RWPE2 (cell line): ENCODE measurements at places on chromosomes 1 and 21.

GRCh38 chr1:94949681-94950661 is 23.1 kb upstream of the CNN3 start:
- no peak for DNase-seq

- peak; percentile 18 for DNase-seq
Measured at GRCh38 chr1:109771712-109772657, 8.3 kb upstream of the EPS8L3 start.

DNA sequence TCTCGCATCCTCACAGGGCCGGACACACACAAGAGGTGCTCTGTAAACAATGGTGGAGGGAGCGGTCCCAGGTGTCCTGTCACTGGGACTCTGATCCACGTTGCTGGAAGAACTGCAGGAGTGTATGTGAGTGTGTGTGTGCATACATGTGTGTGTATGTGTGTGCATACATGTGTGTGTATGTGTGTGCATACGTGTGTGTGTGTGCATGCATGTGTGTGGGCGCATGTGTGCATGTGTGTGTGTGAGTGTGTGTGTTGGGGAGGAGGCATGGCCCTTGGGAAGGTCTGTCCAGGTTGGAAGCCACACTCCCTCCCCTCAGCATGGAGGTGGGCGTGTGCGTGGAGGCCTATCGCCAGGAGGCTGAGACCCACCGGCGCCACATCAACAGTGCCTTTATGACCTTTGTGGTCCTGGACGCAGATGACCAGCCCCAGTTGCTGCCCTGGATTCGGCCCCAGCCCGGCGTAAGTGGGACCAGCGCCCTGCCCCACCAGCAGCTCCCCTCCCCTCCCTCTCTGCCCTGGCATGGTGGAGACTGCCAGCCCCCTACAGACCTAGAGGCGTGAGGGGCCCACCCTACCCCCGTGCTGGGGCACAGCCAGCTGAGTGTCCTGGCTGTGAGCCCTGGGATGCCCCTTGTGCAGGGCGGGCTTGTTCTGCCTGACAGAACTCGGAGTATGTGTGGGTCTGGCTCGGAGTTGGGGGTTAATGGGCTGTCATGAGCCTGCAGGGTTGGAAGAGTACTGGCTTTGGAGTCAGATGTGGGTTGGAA is 22.2 kb downstream of the FAM151A start:
- no peak for DNase-seq

DNA sequence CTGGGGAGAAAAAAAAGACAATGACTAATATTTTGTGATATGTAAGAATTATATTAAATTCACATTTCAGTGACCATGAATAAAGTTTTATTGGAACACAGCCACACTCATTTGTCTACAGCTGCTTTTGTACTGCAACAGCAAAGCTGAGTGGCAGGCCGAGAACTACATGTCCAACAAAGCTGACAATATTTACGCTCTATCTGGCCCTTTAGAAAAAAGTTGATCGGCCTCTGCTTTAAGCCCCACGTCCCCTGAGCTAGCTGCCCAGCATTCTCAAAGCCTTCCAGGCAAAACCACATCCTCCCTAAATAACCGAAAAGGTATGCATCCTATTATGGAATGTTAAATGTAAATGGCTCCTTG is 8.6 kb downstream of the SLC2A1 start:
- no peak for DNase-seq

DNA sequence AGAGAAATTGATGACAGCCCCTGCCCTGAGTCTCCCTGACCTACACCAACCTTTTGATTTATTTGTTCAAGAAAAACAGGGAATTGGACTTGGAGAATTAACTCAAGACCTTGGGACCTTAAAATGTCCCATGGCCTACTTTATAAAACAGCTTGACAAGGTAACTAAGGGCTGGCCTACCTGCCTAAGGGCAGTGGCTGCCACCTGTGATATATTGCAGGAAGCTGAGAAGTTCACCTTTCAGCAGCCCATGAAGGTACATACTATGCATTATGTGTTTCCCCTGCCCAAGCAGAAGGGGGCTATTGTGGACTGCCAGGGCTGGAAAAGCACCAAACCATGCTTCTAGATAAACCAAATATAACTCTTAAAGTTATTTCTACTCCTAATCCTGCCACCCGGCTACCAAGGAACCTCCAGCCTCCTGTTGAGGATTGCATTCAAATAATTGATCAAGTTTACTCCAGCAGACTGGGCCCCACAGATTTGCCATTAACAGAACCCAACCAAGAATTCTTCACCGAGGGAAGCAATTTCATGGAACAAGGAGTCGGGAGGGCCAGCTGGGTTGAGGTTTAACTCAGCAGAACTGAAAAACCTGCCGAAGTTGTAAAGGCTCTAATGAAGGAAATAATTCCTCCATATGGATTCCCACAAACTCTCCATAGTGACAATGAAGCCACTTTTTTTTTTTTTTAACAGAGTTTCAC is 28.2 kb downstream of the LACTBL1 start:
- no peak for DNase-seq
